ENCODE measurements at places on chromosomes 13 and 19.

DNA sequence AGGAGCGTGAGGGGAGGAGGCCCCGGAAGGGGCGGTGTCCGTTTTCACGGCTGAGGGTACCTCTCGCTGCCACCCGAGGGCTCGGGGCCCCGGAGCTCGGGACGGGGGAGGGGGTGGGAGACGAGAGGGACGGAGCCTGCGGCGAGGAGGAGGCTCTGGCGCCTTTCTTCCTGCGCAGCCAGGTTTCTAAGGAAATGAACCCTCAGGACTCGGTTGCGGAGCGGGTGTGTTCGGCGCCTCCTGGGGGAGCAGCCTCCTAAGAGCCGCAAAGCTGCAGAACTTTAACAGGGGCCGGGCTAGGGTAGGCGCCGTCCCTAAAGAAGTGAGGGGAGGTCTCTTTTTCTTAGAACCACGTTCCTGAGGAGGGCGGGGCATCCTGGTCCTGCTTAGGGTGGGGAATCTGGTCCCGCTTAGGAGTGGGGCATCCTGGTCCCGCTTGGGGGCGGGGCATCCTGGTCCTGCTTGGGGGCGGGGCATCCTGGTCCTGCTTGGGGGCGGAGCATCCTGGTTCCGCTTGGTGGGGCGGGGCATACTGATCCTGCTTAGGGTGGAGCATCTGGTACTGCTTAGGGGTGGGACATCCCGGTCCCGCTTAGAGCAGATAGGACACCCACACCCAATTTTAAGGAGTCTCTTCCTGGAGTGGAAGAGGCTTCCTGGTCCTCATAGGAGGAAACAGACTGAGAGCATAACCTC lies 6.2 kb downstream of the SYT5 start:
- peak; percentile 80 for DNase-seq

DNA sequence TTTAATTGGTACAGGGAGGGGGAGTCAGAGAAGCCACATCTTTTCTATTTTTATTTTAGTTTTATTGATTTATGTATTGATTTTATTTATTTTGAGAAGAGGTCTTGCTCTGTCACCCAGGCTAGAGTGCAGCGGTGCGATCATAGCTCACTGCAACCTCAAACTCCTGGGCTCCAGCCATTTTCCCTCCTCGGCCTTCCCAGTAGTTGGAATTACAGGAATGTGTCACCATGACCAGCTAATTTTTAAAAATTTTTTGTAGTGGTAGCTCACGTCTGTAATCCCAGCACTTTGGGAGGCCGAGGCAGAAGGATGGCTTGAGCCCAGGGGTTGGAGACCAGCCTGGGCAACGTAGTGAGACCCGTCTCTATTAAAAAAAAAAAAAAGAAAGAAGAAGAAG lies 4.1 kb downstream of the IL27RA start:
- no peak for DNase-seq

DNA sequence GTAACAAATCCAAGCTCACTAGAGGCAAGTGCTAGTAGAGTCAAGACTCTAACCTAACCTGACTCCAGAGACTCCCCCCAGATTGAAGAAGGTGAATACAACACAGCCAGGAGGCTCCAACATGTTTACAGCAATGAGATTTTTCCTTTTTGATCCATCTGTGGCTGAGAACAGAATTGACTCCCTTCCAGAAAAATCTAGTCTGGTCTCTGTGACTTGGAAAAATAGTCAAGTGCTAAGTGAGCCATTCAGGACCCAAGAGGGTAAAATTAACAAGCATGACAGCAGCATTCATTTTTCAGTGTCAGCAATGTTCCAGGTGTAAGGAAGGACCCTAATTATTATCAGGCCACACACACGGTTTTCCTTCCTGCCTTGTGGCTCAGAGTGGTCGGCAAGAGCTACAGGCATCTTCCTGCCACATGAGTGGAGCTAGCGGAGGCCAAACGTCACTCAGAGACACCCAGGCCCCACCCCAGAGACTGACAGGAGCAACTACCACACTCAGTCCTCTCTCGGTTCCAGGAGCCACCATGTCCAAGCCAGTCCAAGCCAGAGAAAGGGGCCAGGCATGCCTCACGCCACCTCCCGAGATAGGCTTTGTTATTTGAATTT lies 395.1 kb downstream of the FOXO1 start:
- DNase-seq: no peak

DNA sequence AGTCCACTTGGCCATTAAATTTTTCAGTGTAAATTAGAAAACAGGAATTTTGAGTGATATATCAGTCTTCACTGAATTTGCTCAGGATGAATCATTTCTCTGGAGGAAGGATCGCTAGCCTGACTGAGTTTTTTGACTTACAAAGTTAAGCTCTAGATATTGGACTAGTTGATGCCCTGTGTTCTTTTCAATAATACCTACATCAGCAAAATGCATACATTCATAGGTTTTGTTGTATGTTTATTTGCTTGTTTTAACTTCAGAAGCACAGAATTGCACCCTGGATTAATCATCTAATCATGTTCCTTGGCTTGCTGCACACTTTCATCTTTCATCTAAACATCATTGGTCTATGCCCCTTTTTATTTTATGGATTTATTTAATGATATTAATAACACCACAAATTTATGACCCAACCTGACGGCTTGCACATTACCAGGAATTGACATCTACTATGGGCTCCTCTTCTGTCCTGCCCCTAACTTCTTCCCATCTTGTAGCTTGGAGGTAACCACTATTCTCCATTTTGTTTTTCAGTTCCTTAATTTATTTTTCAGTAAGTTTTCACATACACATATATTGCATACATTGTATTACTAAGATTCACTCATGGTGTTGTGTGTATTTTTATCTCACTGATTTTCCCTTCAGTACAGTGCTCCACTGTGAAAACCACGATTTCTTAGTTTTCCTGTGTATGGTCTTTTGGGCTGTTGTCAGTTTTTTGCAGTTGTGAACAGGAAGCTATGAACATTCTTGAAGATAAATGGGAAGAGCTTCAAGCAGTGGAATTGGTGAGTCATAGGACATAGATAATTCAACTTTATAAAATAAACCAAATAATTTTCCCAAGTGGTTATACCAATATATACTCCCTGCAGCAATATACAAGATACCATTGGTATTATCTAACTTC lies 23.3 kb downstream of the COMMD6 start:
- DNase-seq: no peak

DNA sequence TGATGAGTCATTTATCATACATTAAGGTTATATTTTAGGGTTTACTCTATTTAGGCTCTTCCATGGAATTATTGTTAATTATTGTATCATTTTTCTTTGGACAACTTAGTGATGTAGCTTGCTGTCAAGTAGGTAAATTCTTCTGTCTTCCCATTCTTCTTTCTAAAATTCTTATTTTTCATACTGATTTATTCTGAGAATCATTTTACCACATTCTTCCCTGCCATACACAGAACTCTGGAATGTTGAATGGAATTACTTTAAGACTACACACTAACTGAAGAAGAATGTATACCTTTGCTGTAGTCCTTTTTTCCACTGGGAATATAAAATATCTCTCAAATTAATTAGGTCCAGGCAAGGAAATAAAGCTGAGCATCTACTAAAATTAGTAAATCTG lies 24.5 kb upstream of the SLC7A1 start:
- no peak for DNase-seq

- DNase-seq: no peak
These were observed 575.8 kb upstream of the KLF12 start for GRCh38 chr13:74710006-74710405.

GRCh38 chr13:23391752-23392151 lies 41.8 kb downstream of the SACS start:
- DNase-seq: no peak

DNA sequence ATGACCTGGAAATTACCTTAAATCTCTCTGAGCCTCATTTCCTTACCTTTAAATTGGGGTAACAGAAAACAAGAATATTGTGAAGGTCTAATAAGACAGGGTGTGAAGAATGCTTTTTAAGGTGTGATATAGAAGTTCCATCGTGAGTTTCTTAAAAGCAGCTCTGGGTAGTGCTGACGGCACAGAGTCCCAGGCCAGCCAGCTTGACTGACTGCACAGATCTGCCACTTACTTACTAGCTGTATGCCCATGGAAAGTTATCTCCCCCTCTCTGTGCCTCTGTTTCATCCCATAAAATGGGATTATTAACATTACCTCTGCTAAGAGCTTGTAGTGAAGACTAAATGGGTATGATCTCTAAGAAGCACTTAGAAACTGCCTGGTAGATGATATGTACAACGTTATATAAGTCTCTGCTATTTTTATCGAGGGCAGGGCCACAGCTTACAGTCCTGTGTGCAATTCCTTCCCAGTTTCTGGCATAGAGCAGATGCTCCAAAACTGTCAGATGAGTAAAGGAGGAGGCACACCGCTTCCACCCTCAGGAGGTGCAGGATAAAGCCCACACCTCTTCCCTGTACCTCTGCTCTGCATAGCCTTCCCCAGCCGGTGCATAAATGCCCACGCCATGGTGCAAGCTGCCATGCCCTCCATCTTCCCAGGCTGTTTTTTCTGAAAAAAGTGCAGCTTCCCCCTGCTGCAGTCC lies 99.6 kb downstream of the MBNL2 start:
- no peak for DNase-seq

DNA sequence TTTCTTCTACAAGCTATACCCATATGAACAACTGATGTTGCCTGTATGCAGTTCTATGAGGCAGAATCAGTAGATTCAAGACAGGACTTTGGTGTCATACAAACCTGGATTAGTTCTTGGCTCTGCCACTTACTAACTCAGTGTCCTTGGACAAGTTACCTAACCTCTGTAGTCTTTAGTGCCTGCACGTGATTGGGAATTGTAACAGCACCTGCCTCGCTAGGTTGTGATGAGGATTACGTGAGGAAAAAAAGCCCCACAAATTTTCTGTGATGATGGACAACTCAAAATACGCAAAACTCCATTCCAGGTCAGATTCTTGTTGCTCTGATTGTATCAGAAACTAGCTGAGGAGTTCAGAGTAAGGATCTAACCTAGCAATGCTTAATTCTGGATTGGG lies 89.3 kb downstream of the LRCH1 start:
- DNase-seq: no peak

DNA sequence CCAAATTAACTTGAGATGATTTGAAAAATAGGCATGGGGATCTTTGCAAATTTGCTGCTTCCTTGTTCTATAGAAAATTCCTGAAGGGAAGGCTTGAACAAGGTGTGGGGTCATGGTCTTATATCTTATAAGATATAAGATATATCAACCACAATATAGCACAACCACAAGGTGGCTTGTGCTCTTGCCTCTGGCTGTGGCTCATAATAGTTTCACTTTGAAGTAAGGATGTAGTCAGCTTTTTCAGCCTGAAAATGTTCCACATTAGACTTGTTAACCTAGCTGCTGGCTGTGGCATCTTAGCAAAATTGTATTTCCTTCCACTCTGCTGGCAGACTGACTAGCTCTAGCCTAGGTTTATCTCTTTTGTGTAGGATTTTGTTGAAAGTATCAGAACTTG lies 169.7 kb downstream of the KLF5 start:
- peak; percentile 8 for DNase-seq

- DNase-seq: no peak
These were observed 100.8 kb upstream of the WASF3 start for GRCh38 chr13:26456650-26457049.

DNA sequence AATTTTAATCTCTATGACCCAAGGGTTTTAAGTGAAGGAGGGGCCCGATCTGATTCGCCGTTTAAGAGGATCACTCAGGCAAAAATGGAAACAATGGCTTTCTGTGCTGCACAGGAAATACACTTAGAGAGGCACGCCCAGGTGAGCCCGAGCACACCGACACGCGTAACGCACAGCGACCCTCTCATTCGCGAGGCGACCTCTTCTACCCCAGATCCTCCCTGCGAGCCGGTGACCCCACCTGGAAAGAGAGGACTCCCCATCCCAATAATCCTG lies 216 bp downstream of the SH2D3A start:
- peak; percentile 51 for DNase-seq

DNA sequence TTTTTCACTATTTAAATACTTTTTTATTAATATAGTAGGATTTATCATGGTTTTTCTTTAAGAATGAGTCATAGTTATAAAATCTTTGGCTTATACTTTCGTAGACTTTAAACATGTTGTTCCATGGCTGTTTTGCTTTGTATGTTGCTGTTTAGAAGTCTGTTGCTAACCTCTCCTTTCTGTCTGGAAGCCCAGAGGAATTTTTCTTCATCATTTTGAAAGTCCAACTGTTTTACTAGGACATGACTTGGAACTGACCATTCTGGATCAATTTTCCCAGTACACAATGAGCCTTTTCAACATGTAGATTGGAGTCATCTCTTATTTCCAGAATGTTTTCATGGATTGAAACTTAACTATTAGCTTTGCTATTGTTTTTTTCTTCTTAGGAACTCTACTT lies 7.9 kb downstream of the CAB39L start:
- no peak for DNase-seq

GRCh38 chr19:21454901-21455300 lies 50.5 kb upstream of the ZNF429 start:
- no peak for DNase-seq

DNA sequence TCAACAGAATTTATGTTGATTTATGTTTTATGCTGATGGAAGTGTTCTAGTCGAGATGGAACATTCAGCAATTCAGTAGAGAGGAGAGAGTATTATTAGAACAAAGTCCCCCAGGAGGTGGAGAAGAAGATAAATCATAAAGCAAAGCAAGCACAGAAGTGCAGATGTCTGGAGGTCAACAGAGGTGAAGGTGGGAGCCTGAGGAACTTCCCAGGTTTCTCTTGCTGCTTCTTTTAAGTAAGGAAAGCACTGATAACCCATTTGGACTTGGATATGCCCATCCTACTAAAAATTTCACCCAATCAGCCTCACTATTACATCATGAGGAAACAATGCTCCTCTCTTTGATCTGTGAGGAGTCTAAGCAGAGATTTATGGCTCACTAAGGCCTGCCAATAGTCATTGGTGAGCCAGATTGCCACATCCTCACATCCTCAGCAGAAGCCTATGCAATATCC lies 98.8 kb downstream of the EPSTI1 start:
- no peak for DNase-seq

GRCh38 chr13:41231786-41232185 lies 31.6 kb downstream of the MTRF1 start:
- peak; percentile 47 for DNase-seq

GRCh38 chr13:80399340-80400163 lies 58.6 kb upstream of the SPRY2 start:
- DNase-seq: peak; percentile 59

- DNase-seq: no peak
These were observed 10.8 kb downstream of the CRYL1 start for GRCh38 chr13:20514866-20515265.

DNA sequence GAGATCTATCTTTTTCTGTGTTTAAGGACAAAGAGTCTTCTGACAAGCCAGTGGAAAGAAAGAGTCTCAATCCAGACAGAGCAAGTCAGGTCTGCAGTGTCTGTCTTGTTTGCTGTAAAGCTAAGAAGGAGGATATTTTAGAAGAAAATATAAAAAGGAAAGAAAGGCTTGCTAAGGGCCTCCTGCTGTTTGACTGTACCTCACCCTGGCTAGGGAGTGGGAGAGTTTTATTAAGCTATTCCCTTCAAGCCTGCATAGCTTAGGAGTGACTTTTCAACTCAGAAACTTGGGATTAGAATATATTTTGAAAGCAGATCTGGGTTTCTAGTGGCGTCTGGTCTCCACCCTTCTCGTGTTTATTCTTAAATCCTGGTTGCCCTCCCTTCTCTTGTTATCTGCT lies 460.0 kb downstream of the COG6 start:
- no peak for DNase-seq
